Fibroblast of skin of scalp (primary cell): ENCODE measurements at places on chromosomes 5 and 9.

DNA sequence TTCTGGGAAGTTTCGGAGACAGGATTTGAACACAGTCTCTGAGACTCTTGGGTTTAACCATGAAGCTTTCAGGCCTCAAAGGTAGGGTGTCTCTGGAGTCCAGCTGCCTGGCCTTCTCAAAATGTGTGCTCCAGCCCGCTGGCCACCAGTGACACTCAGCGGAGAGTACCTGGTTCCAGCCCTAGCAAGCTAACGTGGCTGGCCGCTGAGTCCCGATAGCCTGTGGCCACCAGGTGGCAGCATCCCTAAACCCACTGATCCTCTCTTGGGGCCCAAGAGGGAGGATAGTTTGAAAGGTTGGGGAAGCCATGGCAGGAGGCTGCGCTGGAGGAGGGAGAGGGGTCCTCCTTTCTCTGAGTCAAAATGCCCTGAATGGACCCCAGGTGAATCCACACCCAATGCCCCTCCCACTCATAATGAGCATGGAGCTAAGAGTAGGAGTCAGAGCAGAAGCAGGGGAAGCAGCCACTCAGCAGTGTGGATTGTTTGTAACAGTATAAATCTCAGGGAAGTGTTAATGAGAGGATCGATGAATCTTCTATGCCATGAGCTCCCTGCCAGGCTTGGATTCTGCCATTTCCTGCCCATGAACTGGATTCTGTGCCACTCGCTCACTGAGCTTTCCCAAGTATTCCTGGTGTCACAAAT is 5.4 kb upstream of the TIFAB start:
- DNase-seq = peak; percentile 47

- no peak for DNase-seq
Measured at GRCh38 chr9:90090997-90091396, 486.2 kb downstream of the GADD45G start.

GRCh38 chr9:372128-372527 is 157.5 kb downstream of the DOCK8 start:
- no peak for DNase-seq

- DNase-seq = no peak
Measured at GRCh38 chr5:50672663-50673062, 6.2 kb downstream of the PARP8 start.

DNA sequence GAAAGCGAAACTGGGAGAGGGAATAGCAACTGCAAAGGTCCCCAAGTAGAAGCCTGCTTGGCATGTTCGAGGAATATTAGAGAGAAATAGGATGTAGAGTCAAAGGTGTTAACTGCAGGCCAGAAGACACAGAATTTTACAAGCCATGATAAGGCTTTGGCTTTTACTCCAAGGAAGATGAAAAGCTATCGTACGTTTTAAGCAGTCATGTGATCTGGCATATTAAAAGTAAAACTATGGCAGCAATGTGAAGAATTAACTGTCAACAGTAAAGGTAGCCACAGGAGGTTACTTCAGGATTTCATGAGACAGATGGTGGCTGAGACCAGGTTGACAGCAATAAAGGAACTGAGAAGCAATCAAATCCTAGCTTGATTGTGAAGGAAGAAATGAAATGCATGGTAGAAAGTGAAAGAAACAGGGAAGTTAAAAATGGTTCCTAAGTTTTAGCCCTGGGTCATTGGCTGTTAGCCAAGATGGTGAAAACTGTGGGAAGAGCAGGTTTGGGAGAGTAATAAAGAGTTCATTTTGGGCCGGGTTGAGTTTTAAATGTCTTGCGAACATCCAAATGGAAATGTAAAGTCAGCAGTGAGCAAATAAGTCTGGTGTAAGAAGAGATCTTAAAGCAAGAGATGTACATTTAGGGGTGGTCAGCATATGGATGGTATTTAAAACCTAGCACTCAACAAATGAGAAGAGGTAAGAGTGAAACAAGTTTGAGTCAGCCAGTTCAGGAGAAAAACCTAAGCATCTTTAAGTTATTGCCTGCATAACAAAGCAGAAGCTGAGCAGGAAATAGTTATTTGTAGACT is 20.3 kb upstream of the TTC33 start:
- no peak for DNase-seq

GRCh38 chr9:28471261-28471660 is 898.0 kb upstream of the C9orf72 start:
- no peak for DNase-seq

DNA sequence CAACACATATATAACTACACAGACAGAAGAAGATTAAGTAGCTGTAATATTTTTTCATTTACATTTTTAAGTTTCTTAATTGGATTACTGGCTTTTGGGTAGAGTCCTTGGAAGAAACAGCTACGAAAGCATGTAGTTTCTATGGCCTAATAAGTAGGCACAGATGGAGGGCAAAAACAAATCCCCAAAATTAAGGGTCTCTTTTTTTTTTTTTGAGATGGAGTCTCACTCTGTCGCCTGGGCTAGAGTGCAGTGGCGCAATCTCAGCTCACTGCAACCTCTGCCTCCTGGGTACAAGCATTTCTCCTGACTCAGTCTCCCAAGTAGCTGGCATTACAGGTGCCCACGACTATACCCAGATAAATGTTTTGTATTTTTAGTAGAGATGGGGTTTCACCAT is 27.1 kb upstream of the MTMR12 start:
- DNase-seq = no peak

GRCh38 chr9:35026671-35027070 is 37.1 kb downstream of the DNAJB5 start:
- DNase-seq = no peak

- no peak for DNase-seq
Measured at GRCh38 chr9:79889369-79889768, 317.6 kb downstream of the TLE4 start.

- no peak for DNase-seq
Measured at GRCh38 chr5:17806818-17807468, 172.7 kb downstream of the TAF11L14 start.

- peak; percentile 79 for DNase-seq
Measured at GRCh38 chr9:110655754-110656641, 12.6 kb upstream of the MUSK start.

- no peak for DNase-seq
Measured at GRCh38 chr5:60387051-60387440, 312.9 kb downstream of the DEPDC1B start.

GRCh38 chr5:159887050-159887449 is 29.2 kb upstream of the ADRA1B start:
- no peak for DNase-seq

GRCh38 chr5:180526269-180526668 is 32.1 kb downstream of the CNOT6 start:
- no peak for DNase-seq
